Activated CD4-positive, alpha-beta T cell treated with anti-CD3 and anti-CD28 coated beads, Interleukin-2, amount 50 U/mL, for 1 hour (primary cell): ENCODE measurements at places on chromosomes 6 and 20.

DNA sequence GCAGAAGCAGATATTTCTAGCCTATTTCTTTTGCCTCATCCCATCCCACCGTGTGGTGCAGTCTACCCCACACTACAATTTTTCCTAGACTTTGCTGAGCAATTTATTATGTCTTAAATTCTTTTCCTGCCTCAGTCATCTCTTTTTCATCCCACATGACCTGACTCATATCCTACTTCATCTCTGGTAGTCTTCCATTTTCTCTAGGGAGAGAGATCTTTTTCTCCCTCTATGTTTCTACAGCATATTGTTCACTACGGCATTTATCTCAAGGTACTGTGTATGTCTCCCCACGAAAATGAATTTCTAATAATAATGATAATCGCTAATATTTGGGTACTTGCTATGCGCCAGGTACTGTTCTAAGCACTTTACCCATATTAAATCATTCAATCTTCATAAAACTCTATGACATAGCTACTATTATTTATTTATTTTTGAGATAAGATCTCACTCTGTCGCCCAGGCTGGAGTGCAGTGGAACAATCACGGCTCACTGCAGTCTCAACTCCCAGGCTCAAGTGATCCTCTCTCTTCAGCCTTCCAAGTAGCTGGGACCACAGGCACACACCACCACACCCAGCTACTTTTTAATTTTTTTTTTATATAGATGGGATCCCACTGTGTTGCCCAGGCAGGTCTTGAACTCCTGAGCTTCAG, 15.6 kb downstream of the PDSS2 start:
- no peak for DNase-seq

- DNase-seq: no peak
Observed at GRCh38 chr20:38049800-38050199, 16.3 kb downstream of the RPRD1B start.

- DNase-seq: no peak
Observed at GRCh38 chr6:29909985-29910384, 32.3 kb upstream of the HLA-A start.

GRCh38 chr6:17427617-17428016, 34.2 kb downstream of the CAP2 start:
- DNase-seq: no peak

GRCh38 chr20:57844626-57845596, 135.1 kb upstream of the PMEPA1 start:
- no peak for DNase-seq

DNA sequence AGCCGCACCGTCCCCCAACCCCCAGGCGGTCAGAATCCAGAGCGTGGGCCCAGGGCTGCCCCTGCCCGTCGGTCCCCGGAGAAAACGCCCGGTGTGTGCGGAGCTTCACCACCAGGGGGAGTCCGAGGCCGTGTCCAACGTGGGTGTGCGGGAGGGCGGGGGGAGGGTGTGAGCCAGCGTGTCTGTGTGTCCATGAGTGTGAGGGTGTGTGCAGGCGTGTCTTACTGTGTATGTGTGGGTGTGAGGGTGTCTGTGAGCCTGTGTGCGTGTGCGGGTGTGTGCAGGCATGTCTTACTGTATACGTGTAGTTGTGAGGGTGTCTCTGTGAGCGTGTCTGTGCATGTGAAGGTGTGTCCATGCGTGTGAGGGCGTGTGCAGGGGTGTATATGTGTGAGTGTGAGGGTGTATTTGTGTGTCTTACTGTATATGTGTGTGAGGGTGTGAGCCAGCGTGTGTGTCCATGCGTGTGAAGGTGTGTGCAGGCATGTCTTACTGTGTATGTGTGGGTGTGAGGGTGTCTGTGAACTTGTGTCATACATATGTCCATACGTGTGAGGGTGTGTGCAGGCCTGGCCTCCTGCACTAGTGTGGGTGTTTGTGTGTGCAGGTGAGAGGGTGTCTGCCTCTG, 24.6 kb upstream of the GATA5 start:
- DNase-seq: peak; percentile 85

- no peak for DNase-seq
Observed at GRCh38 chr6:122747573-122747972, 31.9 kb upstream of the FABP7 start.

- DNase-seq: no peak
Observed at GRCh38 chr6:21902628-21903169, 309.1 kb downstream of the SOX4 start.

DNA sequence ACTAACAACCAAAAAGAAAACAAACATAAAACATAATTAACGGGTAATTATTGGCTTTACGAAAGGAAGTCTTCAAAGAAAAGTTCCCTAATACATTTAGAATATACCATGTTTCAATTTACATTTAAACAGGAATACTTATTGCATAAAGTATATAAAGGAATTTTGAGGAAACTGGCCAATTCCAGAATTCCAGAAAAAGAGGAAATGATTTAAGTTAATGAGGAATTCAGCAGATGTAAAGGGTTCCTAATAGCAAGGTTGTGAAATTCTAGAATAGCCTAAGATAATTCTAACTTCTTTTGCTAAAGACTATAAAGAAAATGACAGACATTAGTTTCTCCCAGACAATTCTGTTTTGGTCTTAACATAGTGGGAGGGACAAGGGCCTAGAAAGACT, 35.0 kb downstream of the DTNBP1 start:
- no peak for DNase-seq

DNA sequence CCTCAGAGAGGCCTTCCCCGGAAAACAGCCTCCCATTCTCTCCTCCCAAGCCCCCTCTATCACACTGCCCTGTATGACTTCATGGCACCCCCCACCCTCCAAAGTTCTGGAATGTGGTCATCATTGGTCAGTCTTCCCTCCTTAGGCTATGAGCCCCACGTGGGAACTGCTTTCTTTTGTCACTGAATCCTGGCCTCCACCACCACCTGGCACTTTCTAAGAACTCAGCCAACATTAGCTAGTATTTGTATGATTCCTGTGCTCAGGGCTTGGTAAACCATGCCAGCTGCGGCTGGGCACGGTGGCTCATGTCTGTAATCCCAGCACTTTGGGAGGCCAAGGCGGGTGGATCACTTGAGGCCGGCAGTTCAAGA, 8.4 kb upstream of the E2F1 start:
- no peak for DNase-seq

GRCh38 chr6:53373638-53374037, 24.9 kb upstream of the ELOVL5 start:
- DNase-seq: no peak

GRCh38 chr6:18997375-18997826, 610.3 kb downstream of the RNF144B start:
- no peak for DNase-seq

GRCh38 chr20:36477475-36477874, 63.8 kb upstream of the MYL9 start:
- no peak for DNase-seq

DNA sequence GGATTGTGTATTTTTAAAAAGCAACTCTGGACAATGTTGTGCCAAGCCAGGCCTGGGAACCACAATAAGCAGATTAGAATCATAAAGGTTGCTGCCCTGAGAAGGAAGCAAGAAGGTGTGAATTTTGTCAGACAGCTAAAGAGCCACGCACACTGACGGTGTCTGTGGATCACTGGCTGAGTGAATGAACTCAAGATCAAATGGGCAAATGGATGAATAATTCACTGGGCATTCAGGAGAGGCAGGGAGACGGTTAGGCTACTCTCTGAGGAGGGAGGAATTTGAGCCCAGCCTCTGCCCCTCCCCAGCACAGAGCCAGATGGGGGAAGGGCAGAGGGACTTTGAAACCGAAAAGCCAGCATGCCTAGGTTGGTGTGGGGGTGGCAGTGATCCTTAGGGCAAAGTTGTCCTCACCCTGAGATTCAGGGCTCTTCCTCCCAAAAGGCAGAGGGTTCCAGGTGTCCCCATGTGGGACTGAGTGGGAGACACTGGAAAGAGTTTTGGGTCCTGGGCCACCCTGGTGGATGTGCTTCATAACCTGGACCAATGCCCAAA, 19.5 kb upstream of the SLC22A7 start:
- no peak for DNase-seq

DNA sequence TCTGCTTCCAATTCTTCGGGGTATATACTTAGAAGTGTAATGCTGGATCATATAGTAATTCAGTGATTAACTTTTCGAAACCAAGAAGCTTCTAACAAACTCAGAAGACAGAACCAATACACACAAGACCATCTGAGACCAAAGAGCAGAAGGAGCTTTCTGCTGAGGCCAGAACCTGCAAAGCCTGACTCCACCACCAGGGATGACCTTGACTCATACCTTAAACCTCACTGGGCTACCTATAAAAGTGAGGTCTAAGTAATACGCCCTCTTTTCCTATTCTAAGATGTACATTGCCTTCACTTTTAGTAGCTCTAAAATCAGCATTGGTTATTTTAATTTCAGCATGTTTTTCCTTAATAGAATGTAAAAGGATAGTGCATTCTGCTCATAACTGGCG, 84.8 kb downstream of the FOXF2 start:
- DNase-seq: no peak

- DNase-seq: no peak
Observed at GRCh38 chr6:129641344-129641743, 68.6 kb downstream of the ARHGAP18 start.

GRCh38 chr6:137912813-137913212, 45.8 kb downstream of the TNFAIP3 start:
- no peak for DNase-seq

DNA sequence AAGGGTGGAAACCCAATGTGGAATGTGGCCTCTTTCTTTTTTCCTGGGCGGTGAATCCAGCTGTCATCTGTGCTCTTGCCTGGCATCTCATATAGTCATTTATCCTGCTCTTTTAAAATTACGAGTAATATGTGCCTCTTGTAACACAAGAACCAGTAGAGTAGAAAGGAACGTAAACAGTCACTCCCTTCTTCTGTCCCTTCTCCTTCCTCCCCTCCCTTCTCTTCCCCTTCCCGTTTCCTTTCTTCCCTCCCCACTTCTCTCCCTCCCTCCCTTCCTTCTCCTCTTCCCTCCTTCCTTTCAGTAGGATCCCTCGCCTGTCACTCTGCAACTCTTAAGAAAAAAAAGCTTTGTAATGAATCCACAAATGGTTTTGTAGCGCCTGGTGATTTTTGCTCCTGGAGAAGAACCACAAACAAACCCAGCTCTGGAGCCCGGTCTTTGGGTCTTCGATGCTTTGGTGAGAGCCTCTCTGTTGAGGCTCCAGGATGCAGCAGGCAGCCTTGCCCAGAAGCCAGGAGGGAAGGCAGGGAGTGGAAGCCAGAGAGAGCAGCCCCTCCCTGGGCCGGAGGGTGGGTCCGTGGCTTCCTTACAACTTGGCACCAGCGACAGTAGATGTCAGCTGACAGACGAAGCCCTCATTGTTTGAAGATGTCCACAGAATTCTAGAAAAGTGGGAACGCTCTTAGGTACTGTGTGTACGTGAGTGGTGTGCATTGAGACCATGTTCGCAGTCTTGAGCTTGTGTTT, 15.0 kb downstream of the DUSP22 start:
- no peak for DNase-seq

DNA sequence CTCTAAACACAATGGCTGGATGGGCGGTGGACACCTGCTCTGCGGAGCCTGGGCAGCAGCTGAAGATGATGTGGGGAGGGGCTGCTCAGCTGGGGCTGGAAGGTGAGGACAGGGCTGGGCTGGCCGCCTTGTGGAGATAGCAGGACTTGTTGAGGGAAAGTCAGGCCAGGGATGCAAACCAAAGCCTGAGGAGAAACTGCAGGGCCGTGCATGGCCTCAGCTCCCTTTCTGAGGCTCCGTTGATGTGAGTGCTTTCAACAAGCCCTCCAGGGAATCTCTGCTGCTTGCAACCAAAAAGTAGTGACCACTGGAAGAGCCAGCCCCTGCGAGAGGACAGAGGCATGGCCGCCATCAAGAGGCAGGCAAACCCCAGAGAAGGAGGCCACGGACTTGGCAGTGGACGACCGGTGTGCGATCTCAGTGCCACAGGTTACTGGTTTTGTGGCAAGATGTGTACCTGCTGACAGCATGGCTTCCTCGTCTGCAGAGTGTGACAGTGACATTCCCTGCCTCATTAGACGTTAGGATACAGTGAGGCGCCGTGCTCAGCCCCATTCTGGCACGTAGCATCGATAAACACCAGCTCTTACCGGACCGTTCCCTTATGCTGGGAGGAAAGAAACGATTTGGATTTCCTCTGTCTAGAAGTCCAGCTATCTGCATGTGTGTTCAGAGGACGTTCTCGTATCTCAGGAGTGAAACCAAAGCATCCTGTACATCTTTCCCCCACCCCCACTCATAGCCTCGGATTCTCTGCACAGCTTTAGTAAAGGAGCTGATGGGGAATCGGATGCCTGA, 37.9 kb downstream of the ERMARD start:
- DNase-seq: no peak

- DNase-seq: no peak
Observed at GRCh38 chr20:45096781-45097180, 4.1 kb downstream of the KCNS1 start.

- no peak for DNase-seq
Observed at GRCh38 chr6:105851606-105852005, 234.5 kb upstream of the PRDM1 start.

DNA sequence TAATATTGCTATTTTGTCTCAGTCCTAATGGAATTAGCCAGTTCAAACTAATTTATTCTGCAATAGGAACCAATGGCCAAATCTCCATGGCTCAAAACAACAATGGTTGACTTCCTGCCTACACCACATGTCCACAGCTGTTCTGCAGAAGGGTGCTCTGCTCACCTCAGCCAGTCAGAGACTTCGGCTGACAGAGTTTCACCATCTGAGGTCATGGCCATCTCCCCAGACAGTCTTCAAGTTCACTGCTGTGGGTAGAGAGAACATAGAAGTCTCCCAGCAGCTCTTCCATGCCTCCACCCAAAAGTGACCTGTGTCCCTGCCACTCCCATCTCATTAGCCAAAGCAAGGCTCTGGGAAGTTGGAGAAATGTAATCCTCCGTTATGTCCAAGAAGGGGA, 65.1 kb upstream of the FOXC1 start:
- DNase-seq: no peak

- no peak for DNase-seq
Observed at GRCh38 chr20:33079259-33079658, at the start of gene BPIFB4. Gene BPIFB4, plus strand, starts transcription at chr20:33079643. Its CDS starts 1,884 bp downstream, at chr20:33081527.

GRCh38 chr20:31712564-31713311, 9.9 kb downstream of the BCL2L1 start:
- no peak for DNase-seq

DNA sequence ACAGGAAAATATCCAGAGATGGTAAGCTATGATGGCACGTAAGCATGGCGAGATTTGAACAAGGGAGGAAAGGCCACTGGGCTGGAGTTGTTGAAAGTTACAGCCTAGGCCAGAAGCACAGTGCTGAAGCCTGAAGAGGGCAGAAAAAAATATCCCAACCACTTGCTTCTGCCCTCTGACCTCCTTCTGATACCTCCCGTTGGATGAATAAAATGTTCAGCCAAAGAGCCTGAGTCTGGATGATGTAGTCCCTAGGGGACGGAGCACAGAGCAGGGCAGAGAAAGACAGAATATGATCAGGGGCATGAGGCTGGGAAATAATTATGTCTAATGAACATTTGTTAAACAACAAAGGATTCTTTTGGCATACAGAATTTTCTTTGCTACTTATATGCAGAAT, 19.7 kb downstream of the KLHL31 start:
- DNase-seq: no peak
